ENCODE measurements at places on chromosomes 1 and 21.

- DNase-seq = no peak
Observed at GRCh38 chr1:66764994-66765578, 12.8 kb downstream of the DYNLT5 start.

DNA sequence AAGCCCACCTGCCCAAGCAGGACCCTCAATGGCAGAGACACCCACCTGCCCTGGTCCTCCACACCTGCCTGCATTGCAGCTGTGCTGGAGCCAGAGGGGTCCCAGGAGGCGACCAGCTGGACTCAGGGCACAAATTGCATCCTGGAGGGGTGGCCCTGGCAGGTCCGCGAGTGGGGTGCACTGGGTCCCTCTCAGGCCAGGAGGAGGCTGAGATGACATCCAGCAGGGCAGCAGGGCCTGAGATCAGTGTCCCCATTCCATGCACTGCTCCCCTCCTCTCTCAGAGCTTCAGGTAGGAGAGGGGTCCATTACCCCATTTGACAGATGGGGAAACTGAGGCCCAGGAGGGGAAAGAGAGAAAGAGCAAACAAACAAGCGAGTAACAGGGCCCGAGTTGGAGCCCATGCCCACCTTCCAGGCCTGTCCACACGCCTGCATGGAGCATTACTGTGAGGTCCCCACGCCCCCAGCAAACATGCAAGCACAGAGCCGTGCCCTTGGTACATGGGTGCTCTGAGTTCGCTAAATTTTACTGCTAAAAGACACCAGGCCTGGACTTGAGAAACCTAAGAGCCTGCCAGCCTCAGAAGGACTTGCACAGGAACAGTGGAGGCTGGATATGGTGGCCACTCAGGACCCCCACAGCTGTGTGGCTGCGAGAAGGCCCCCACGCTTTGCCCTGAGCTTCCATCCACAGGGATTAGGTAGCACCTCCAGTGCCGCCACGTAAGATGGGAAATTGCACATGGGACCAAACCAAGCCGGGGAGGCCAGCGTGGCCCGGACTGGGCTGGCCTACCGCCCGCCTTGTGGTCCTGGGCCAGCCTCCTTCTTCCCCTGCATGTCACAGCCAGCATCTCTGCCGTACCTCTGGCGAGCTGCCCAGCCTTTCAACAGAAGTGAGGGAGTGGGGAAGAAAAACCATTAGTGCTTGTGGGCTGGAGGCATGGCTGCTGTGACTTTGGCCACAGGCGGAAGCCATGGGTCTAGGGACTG, 7.4 kb downstream of the WNT3A start:
- DNase-seq = no peak

GRCh38 chr1:102103646-102104045, 106.9 kb upstream of the OLFM3 start:
- no peak for DNase-seq

DNA sequence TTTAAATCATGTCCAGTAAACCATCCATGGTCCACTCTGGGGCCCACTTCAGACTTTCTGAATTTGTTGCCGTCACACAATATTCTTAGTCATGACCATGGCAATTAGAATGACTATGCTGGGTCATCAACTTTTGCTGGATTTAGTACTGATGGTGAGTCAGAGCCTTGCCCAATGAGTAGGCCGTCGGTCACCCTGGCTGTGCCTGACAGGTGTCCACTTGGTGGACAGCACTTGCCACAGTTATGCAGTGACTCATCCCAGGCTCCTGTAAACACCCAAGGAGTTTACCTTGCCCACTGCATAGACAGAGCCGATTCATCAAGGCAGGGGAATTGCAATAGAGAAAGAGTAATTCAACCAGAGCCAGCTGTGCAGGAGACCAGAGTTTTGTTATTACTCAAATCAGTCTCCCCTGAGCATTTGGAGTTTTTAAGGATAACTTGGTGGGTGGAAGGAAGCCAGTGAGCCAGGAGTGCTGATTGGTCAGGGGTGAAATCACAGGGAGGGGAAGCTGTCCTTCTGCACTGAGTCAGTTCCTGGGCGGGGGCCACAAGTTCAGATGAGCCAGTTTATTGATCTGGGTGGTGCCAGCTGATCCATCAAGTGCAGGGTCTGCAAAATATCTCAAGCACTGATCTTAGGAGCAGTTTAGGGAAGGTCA, 333.8 kb downstream of the PTPRU start:
- no peak for DNase-seq

GRCh38 chr1:73673971-73674370, 524.0 kb downstream of the LRRIQ3 start:
- no peak for DNase-seq

DNA sequence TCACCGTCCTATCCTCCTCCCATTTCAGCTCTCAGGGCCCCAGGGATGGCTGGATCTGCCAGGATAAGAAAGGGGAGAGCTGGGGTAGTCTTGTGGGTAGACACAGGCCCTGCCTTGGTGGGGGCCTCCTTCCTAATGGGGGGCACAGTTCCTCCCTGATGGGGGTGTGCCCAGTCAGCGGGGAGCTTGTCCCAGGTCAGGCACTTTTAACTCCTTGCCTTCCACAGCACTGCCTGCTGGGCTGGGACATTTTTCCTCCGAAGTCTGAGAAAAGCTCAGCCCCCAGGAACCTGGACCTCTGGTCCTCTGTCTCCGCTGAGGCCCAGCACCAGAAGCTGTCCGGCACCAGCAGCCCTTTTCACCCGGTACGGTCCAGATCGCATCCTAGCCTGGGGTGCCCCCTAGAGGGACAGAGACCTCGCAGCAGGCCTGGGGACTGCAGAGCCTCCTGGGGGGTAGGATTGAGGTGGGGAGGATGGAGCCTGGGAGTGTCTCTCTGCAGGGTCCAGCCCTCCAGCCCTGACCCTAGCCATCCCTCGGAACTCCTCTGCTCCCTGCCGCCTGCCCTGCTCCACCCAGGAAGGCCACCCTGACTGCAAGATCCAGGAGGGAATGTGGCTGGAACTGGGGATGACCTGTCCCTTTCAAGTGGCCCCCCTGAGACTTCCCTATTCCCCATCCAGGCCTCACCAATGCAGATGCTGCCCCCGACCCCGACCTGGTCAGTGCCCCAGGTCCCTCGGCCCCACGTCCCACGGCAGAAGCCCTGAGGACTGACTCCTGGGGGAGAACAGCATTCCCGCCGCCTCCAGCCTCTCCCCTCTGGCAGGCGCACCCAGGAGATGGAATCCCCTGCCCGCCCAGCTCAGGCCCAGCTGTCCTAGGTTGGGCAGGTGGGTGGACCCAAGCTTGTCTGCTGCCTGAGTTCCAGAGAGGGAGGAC, 12.0 kb downstream of the MIIP start:
- DNase-seq = peak; percentile 68

DNA sequence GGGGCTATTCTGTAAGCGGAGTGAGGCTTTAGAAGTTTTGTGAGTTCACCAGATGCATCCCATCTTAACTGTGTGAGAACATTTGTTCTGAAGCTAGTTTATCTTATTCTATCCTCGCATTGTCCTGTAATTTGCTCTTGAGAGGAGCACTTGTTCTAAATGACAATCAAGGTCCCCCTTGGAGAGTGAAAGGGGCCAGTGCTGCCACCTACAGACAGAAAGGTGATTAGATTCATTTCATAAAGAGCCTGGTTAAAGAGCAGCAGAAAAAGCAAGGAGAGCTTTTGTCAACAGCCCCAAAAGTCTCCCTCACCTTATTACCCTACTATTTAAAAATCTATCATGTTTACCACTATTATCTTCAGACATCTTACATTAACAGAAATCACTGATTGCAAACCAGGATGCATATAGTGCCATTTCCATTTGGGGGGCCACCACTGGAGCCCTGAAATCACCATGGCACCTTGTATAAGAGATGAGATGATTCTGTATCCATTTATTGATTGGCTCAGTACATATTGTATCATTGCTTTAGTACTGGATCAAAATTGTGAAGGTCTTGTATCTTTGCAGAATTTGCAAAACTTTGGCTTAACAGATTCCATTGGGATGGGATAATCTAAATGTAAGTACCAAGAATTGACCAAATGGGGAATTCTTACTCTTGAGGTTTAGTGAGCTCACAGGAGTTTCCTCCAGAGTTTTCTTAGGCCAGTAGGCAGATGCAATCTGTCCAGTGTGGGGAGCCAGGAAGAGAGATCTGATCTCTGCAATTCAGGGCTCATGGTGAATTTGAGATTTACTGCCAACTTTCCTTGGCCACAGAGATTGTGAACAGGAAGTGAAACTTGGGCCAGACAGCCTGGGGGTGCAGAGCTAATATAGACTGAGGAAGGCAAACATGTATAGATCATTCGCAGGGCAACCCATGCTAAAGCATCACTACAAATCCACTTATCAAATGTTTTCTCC, 64.3 kb upstream of the TRABD2B start:
- DNase-seq = peak; percentile 25

DNA sequence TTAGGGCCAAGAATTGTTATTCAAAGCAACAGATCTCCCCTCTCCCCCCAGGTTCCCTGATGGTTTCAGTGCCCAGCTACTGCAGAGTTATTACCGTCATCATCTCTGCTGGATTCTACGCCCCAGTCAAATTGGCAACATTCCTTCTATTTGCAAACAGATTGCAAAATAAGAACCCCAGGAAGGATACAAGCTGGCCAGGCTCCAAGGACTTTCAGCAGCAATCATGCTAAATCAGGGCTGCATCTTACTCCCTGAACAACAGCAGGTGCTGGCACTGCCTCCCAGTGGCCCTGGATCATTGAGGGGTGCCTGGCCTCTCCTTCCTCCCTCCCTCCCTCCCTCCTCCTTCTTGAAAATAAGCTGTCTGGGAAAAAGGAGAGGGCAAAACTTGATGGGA, 521.6 kb upstream of the BEND5 start:
- no peak for DNase-seq

GRCh38 chr1:167342846-167343245, 122.2 kb downstream of the POU2F1 start:
- DNase-seq = no peak

DNA sequence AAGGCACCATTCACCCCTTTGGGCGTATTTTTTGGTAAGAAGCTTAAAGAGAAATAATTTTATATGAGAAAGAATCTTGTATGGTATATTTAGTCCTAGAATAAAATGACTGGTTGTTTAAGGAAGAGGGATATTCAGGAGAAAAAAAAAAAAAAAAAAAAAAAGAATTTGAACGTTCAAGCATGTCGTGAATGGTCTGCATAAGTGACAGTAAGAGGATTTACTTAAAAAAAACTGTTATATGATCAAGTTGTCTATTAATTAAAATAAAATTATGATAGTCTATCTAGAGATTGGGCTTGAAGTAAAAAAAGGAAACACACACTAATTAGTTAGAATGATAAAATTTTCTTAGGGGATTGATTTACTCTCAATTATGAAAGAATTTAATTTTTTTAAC, 11.7 kb upstream of the OR14I1 start:
- no peak for DNase-seq

DNA sequence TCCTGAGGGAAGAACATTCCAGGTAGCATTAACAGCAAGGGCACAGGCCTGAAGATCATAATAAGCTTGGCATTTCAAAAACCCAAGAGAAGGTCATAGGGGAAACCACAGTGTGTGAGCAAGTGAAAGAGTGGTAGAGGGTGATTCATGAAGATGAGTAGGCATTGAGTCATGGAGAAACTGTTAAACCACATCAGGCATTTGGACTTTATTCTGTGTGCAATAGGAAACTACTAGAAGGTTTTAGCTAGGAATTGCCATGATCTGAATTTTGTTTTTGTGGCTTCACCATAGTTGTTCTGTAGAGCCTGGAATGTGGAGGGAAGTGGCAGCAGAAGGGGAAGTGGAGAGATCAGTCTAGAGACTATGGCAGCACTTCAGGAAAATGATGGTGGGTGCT, 359.0 kb upstream of the PTBP2 start:
- no peak for DNase-seq

DNA sequence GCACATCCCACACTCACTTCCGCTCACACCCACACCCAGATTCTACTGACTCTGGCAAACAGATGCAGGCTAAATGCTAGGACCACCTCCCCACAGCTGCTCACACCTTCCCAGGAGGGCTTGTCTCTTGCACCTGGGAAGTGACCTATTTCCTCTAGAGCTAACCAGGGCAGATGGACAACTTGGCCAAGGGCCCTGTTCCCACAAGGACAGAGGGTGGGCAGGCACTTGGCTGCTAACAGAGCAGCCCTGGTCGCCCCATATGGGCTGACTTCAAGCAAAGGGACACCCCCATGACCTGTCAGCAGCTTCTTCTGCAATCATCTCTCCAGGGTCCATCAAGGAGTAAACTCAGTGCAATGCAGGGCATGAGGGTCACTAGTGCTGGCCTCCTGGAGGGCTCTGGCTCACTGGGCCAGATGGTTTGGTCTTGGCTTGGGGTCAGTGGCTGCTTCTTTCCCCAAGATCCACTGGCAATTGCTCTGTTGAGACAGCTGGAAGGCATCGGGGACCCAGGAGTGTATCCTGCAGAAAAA, 641.5 kb downstream of the PLPP3 start:
- DNase-seq = no peak

DNA sequence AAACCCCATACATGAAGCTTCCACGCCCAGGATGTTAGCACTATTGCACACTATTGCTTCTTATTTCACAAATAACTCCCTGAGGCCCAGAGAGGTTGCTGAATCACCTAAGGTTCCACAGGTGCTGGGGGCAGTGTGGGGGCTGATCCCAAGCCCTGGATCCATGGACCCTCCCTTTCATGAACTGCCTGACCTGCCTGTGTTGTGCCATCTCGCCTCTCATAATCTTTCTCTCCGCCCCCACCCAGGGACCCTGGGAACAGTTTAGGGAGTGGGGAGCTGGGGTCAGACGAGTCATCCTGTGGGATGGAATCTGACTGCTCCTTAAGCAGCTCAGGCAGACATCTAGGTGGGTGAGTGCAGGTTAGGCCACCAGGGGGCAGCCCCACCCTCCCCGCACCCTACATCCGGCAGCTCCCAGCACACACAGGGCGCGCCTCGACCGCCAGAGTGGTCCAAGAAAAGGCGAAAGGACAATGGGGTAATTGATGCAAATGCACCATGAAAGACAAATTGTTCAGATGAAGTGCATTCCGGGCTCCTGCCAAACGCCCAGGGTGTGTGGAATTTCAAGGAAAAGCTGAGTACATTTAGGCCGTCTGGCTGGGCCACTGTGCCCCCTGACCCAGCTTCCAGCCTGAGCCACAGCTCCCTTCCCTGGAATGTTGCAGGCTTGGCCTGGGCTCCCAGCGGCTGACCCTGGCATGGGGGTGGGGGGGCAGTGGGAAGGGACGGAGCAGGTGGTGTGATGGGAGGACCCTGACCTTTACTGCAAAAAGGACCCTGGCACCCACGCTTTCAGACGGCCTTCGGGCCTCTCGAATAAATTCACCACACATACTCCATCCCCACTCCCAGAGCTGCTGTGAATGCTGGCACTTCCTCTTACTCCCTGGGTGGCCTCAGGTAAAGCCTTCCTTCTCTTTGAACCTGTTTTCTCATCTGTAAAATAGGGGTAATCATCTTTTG, 20.8 kb downstream of the PHLDA3 start:
- DNase-seq = peak; percentile 81

DNA sequence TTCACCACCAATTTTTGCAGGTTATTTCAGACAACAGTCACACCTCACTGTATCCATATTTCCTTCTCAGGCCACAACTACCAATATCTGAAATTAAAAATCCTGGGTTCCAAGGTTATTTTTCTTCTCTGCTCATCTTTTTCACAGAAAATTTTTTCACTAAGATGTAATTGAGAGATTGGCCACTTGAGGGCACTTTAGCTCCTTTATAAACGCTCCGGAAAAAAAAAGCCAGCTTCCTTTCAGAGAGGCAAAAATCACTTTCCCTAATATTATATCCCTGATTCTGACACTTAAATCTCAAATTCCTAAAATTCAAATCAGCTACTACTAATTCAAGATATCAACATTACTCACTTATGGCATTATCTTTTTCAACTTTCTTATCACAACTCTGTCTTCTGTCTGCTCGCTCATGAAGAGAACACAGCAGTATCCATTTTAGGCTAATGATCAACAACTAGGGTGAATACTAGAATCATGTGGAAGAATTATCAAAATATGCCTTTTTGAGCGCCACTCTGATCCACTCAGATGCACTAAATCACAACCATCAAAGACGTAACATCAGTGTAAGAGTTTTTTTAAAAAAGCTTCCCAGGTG, 101.4 kb upstream of the RGS1 start:
- DNase-seq = no peak

All from GM12891 (cell line).